ENCODE measurements at places on chromosomes 3 and 15. TPM values are rescaled to one million over a fixed set of nuclear protein-coding genes. Genes with fewer than 3 reads are reported as not detected.

- DNase-seq: no peak
These were observed 273.1 kb upstream of the TBL1XR1 start for GRCh38 chr3:177470197-177470941.

DNA sequence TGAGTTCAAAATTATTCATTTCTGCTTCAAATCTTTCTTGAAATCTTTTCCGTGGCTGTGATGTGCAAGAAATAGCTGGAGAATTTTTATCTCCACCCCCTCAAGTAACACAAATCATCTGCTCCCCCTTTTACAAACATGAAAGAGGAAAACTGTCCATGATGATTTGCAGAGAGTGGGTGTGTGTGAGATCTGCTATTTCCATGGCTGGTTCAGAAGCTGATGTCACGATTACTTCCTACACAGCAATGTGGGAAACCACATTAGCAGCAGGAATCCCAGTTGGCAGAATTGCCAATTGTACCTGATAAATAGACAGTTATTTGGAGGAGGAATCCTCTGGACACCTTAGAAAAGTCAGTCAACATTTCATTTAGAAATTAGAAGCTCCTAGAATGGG is 75.2 kb upstream of the GRM7 start:
- no peak for DNase-seq

DNA sequence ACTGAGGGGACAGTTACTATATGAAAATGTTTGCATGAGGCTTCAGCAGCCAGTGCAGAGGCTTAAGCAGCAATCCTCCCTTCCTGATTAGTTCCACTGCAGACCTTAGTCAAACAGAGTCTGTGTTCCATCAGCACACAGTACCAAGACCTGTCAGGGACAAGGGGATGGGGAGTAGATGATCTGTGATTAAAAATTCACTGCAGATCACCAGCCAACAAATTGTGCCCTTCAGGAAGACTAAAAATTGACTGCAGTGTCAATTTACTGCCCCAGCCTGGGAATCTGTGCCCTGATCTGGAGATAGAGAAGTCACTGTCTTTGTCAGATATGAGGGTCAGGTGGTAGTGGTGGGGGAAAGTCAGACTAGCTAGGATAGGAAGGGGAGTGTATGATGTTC is 13.8 kb upstream of the NMNAT3 start:
- no peak for DNase-seq

DNA sequence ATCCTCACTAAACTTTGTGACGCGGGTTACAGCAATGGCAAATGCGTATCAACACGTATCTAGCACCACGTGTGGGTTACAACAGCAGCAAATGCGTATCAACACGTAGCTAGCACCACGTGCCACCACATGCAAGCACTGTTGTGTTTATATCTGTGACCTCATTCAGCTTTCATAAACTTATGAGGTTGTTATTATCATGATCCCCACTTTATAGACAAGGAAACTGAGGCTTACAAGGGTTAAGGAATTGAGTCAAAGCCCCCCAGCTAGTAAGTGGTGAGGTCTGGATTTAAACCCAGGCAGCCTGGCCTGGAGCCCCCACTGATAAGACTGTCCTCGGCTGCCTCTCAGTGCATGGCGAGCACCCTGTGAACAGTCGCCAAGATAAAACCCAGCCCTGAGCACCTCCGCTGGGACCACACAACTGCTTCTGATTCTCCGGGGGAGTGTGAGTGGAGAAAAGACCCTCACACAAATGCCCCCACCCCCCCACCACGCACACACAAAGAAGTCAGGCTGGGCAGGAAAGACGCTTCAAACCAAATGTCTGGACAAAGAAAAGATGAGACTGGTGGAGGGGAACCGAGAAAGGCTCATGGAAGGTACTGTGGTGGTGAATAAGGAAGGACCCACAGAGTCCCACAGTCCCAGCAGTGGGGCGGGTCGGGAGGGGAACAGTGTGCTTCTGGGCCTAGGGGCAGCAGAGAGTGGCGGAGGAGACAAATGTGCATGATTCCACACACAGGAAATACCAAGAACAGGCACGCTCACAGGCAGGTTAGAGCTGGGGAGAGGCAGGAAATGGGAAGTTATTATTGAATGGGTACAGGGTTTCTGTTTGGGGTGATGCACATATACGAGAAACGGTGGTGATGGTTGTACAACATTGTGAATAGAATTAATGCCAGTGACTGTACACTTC is 173.4 kb downstream of the XXYLT1 start:
- DNase-seq: no peak

GRCh38 chr3:145266368-145266767 is 894.6 kb downstream of the PLOD2 start:
- DNase-seq: no peak

The KLF15 gene
- total RNA-seq: not detected

The CDHR4 gene
- total RNA-seq: not detected
